ENCODE measurements at places on chromosomes 7 and 10.

DNA sequence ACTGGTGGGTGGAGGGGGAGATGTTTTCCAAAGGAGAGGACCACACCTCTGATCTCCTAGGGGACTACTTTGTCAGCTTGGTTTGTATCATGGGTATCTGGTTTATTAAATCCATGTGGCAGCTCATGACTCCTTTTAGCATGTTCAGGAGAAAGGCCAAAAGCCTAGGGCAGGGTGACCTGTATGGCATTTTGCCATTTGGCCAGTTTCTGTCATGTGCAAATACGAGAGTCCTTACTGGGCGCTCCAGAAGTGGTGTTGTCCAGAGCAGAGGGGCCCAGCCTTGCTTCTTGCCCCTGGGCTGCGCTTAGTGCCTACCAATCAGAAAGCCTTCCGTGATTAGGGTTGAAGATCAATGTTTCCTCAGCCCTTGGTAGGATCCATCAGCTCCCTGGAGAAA, 31.0 kb downstream of the ADRA2A start:
- no peak for DNase-seq

- no peak for DNase-seq
Observed at GRCh38 chr7:25321424-25321823, 93.1 kb upstream of the NPVF start.

GRCh38 chr10:33271969-33272583, 62.4 kb downstream of the NRP1 start:
- no peak for DNase-seq

GRCh38 chr10:47336387-47337134, 11.6 kb upstream of the RBP3 start:
- DNase-seq: no peak

DNA sequence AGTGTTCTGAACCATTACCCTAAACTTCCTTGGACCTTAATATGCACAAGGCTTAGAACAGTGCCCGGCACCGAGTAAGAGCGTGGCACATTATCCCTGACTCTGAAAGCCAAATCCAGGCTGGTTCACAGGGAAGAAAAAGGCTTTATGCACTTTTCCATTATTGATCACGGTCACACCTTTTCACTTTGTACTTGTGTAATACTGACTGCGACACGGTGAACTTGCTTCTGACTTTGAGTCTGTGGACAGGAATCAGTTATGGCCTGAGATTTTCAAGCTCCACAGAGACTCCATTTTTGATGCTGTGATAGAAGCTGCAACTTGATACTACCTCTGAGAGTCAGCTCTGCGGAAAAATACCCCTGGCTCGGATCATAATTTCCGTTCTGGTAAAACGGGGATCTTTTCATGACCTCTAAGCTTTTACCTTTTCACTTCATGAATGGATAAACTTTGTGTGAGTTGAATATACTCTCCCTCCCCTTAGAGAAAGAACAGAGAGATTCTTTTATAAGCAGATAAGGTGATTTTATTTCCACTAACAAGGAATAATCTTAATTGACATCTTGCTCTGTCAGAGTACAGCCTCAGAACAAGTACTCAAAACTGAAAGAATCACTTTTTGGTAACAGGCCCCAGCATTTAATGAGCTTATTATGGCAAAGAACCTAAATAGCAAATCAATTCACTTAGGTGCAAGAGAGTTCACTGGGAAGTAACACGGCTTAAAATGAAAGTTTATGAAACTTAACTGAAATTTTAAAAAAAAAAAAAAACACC, 88.8 kb downstream of the ELMO1 start:
- DNase-seq: no peak

DNA sequence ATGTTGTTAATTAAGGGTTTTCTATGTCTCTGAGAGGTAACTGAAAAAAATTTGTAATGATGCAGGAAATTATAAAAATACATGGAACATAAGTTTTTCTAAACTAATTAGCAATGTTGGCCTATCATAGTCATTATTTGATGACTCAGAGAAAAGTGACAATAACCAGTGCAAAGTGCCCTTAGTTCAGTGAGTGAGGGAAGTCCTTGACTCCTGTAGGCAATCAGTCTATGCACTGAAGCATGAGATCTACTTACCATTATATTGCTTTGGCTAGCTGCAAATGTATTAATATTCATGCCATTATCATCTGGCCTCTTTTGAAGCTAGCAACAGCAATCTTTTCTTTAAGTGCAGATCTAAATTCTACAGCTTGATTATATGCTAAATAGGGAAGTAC, 40.6 kb downstream of the CCDC172 start:
- DNase-seq: no peak

GRCh38 chr7:69276011-69276729, 322.1 kb upstream of the AUTS2 start:
- DNase-seq: no peak

DNA sequence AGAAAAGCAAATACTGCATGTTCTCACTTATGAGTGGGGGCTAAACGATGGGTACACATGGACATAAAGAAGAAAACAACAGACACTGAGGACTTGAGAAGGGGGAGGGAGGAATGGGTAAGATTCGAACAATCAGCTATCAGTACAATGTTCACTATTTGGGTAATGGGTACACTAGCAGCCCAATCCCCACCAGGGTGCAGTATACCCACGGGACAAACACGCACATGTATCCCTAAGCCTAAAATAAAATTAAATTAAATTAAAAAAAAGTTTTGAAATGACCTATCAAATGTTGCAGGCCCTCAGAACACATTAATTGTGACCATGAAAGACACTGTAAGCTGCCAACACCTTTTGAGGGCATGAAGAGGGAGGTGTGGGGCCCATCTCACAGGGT, 316.0 kb downstream of the WDR37 start:
- DNase-seq: no peak

GRCh38 chr7:47500103-47500563, 81.8 kb downstream of the TNS3 start:
- no peak for DNase-seq

DNA sequence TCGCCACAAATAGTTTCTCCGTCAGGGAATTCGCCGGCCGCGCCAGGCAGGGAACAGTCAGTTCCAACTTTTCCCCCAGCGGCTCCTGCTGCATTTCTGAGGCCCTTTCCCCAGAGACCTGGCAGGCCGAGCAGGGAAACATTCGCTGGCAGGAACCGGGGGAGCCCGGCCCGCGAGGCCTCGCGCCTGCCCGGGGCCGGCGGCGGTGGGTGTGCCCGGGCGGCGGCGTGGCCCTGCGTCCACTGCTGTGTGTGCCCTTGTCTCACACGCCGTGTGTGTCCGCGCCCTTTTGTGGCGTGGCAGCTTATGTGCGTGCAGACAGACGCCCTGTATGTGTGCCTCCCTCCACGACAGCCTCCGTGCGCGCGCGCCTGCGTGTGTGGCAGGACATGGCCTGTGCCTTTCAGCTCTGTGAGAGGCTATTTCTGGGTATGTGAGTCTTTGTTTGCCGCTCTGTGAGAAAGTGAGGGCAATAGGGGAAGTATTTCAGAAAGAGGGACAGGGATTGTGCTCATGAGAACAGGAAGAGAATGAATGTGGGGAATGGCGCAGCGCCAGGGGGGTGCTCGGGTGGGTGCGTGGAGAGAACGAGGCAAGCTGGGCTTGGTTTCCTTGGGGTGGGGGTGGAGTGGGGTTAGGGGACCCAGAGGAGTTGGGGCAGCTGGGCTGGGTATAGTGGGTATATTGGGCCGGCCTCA, 689 bp upstream of the SMARCD3 start:
- DNase-seq: peak; percentile 61

- DNase-seq: no peak
Observed at GRCh38 chr7:8885480-8886000, 452.1 kb downstream of the NXPH1 start.

DNA sequence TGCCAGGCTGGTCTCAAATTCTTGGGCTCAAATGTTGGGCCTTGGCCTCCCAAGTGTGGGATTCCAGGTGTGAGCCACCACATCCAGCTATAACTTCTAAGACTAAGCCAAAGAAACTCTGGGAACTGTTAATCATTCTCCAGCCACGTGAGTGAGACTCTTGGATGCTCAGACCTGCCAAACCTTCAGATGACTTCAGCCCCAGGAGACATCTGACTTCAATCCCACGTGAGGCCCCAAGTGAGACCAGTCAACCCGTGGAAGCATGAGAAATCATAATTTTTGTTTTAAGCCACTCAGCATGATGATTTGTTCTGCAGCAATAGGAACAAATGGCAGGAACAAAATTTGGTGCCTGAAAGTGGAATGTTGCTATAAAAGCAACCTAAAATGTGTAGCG, 4.3 kb upstream of the PCBD1 start:
- DNase-seq: no peak

All from inflammatory macrophage (primary cell).